ENCODE measurements at places on chromosomes 13 and 19.
A peak's percentile ranks its signal among the peaks of the same experiment; 100 is the strongest.

GRCh38 chr13:44470638-44471562 lies 97.3 kb downstream of the SERP2 start:
- H3K27ac ChIP-seq: no peak overlapping the region
- no peaks in the 10 kb centered on the region for H3K27me3 ChIP-seq
- H3K36me3 ChIP-seq: no peaks in the 10 kb centered on the region
- peaks cover 6% of the 10 kb centered on the region for H3K4me1 ChIP-seq
- H3K4me3 ChIP-seq: no peak overlapping the region
- DNase-seq: no peak

DNA sequence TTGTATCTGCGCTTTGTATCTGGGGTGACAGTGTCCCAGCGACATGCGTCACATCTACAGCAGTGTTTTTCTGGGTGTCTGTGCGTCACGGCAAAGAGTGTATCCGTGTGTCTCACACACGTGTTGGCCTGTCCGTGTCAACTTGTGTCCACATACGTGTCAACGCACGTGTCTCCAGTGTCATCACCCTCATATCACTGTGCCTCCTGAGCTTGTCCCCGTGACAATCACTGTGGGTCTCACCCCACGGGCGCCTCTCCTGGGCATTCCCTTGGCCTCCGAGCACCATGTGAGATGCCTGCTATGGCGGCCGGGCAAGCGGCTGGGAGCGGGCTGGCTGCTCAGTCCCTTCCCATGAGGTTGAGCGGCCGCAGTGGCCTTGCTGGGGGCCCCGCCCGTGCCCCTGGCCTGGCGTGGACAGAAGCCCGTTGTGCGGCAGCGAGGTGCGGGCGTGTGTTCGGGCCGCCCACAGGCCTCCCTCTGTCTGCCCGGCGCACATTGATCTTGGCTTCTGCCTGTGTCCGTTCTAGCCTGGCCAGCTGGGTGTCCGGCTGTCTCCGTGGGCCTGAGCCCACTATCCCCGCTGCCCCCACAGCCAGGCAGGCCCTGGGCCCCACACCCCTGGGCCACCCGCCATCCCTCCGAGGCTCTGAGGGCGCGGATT lies 6.4 kb downstream of the NFIX start:
- no peak for DNase-seq
- no peaks in the 10 kb centered on the region for H3K27me3 ChIP-seq
- no peak overlapping the region for H3K4me3 ChIP-seq

DNA sequence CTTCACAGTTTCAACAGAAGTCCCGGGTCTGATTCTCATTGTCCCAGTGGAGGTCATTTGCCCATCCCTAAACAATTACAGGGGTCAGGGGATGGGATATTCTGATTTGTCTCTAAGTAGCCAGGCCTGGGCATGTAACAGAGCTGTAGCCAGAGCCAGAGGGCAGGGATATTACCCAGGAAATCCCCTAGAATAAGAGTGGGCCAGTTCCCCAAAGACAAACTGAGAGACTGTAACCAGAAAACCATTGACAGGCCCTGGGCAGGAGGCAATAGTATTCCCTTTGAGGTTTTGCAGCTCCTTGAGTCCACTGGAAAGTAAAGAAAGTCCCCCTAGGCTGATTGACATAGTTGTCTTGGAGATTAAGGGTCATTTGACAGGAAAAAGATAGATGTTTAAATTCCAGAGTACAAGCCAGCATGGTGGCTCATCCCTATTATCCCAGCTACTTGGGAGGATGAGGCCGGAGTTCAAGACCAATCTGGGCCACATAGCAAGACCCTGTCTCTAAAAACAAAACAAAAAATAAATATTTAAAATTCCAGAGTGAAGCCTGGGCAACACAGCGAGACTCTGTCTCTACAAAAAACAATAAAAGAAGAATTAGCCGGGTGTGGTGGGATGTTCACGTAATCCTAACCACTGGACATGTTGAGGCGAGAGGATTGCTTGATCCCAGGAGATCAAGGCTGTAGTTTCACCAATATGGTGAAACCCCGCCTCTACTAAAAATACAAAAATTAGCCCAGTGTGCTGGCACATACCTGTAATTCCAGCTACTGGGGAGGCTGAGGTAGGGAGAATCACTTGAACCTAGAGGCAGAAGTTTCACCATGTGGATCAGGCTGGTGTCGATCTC lies 1.9 kb upstream of the SDHAF1 start:
- DNase-seq: no peak
- no peaks in the 10 kb centered on the region for H3K27me3 ChIP-seq
- no peak overlapping the region for H3K27ac ChIP-seq
- H3K4me1 ChIP-seq: peaks cover 14% of the 10 kb centered on the region
- no peaks in the 10 kb centered on the region for H3K36me3 ChIP-seq

DNA sequence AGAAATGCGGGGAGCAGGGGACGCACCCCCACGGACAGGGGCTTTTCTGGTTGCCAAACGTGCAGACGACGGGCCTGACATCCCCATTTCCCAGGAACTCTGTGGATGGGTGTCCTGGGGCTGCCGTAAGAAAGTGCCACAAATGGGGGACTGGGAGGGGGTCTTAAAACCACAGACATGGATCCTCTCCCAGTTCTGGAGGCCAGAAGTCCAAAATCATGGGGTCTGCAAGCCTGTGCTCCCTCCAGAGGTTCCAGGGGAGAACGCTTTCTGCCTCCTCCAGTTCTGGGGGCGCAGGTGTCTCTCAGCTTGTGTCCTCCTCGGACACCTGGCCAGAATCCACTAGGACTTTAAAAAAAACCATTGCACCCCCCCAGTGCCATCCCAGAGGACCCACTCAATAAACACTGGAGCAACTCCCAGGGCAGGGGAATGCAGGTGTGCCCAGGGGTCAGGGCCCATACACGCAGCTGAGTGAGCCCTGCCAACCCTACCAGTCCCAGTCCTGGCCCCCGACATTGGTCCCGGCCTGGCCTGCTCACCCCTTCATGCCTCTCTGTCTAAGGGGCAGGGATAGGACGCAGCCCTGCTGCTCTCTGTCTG lies 103.9 kb downstream of the GADD45B start:
- H3K4me3 ChIP-seq: peak overlapping the region; percentile 49
- H3K27ac ChIP-seq: peak overlapping the region; percentile 95
- peaks cover 21% of the 10 kb centered on the region for H3K4me1 ChIP-seq
- H3K36me3 ChIP-seq: no peaks in the 10 kb centered on the region
- H3K27me3 ChIP-seq: no peaks in the 10 kb centered on the region

- DNase-seq: no peak
- H3K4me1 ChIP-seq: no peaks in the 10 kb centered on the region
- no peak overlapping the region for H3K27ac ChIP-seq
- no peak overlapping the region for H3K4me3 ChIP-seq
- H3K36me3 ChIP-seq: peaks cover 8% of the 10 kb centered on the region
Observed at GRCh38 chr19:8487137-8487851, 15.1 kb downstream of the PRAM1 start.

DNA sequence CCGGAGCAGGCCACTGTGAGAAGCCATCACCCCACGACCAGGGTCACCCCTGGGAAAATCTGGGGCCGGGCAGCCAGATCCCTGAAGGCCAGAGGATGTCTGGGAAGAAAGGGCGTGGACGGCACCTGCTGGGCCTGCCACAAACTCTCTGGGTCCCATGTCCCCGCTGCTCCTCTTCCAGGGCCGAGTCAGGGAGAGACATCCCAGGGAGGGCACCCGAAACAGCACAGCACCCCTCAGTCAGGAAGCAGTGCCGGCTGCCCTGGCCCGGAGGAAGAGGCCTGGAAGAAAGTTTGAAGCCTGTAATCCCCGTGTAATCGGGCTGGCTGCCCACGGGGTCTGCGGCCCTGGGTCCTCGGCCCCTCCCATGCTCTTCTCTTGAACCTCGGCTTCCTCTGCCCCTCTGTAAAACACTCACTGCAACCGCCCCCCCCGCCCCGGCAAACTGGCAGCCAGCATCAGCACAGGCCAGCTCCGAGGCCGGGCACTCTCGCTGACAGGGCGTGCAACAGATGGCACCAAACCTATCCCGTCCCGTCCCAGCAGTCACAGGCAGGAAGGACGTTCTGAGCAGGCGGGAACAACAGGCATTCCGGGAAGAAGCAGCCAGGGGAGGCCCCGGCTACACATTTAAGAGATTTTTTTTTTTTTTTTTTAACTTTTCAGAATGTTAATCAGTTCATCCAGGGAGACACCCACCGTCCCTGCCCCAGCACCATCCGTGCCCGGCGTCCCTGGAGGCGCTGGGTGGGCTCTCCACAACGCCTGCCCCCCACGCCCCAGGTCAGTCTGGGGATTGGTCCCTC lies 1.5 kb downstream of the SBNO2 start:
- peaks cover 3% of the 10 kb centered on the region for H3K36me3 ChIP-seq
- peak overlapping the region; percentile 94 for H3K27ac ChIP-seq
- H3K27me3 ChIP-seq: no peaks in the 10 kb centered on the region
- peak overlapping the region; percentile 66 for H3K4me3 ChIP-seq

GRCh38 chr13:20567881-20568528 lies 1.0 kb downstream of the IFT88 start:
- DNase-seq: no peak
- H3K4me1 ChIP-seq: 0 out of 2 replicates have a peak, but pooled peaks cover 4% of the 10 kb centered on the region
- no peaks in the 10 kb centered on the region for H3K27me3 ChIP-seq
- peak overlapping the region; percentile 64 for H3K4me3 ChIP-seq
- H3K27ac ChIP-seq: peak overlapping the region; percentile 95

- no peak for DNase-seq
- no peaks in the 10 kb centered on the region for H3K36me3 ChIP-seq
- H3K27me3 ChIP-seq: peaks cover 4% of the 10 kb centered on the region
- no peak overlapping the region for H3K4me3 ChIP-seq
- no peak overlapping the region for H3K27ac ChIP-seq
Observed at GRCh38 chr19:51652266-51652665, 5.6 kb upstream of the SIGLEC14 start.

- H3K27ac ChIP-seq: no peak overlapping the region
- peaks cover 5% of the 10 kb centered on the region for H3K27me3 ChIP-seq
- no peak overlapping the region for H3K4me3 ChIP-seq
- no peak for DNase-seq
- H3K36me3 ChIP-seq: no peaks in the 10 kb centered on the region
- no peaks in the 10 kb centered on the region for H3K4me1 ChIP-seq
Observed at GRCh38 chr13:23985060-23985459, 87.8 kb upstream of the C1QTNF9B start.

- no peak for DNase-seq
- no peaks in the 10 kb centered on the region for H3K36me3 ChIP-seq
- H3K4me1 ChIP-seq: no peaks in the 10 kb centered on the region
Observed at GRCh38 chr13:51557875-51558612, 26.2 kb upstream of the WDFY2 start.

DNA sequence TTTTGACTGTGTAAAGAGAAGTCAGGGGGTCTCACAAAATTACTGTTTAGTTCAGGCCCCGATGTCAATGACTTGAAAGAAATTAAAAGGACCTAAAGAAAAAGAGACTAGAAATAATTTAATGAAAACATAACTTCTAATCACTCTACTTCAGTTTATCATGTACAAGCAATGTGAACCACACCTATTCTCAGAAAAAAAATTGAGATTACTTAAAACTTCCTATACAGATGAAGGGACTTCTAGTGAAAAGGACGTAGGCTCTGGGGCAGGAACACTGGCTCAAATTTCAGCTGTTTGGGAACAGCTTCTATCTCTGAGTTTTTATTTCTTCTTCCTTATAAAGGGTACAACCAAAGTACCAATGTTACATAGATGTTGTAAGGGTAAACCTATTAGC lies 38.0 kb downstream of the TPT1 start:
- no peaks in the 10 kb centered on the region for H3K4me1 ChIP-seq
- H3K27me3 ChIP-seq: no peaks in the 10 kb centered on the region
- H3K4me3 ChIP-seq: no peak overlapping the region
- no peaks in the 10 kb centered on the region for H3K36me3 ChIP-seq

GRCh38 chr13:30443957-30444404 lies 21.7 kb downstream of the UBE2L5 start:
- H3K36me3 ChIP-seq: no peaks in the 10 kb centered on the region
- 0 out of 2 replicates have a peak, but pooled peaks cover 3% of the 10 kb centered on the region for H3K4me1 ChIP-seq
- DNase-seq: no peak

DNA sequence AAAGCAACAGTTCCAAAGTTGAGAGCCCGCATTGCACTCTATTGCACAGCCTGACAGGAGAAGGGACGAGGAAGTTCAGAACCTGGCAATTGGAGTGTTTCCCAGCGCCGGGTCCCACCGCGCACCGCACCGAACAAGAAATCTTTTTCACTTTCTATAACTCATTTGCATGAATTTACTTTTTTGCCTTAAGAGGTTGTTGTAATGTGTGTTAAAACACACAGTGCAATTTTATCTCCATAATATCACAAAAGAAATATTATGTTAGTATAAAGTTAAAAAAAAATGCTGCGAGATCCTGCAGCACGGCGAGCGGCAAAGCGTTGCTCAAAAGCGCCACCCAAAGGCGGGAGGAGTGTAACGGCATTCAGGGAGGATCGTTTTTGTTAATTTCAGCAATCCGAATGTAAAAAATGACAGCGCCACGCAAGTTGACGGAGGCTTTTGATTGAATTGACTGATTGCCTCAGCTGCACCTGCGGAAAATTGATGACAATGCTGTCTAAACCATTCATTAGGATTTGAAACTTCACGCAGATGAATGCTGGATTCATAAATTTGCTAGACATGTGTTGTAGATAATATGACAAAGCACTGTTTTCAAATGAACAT lies 303.6 kb upstream of the ZNF507 start:
- H3K4me3 ChIP-seq: no peak overlapping the region
- H3K27ac ChIP-seq: no peak overlapping the region
- H3K27me3 ChIP-seq: peaks cover 63% of the 10 kb centered on the region
- H3K4me1 ChIP-seq: no peaks in the 10 kb centered on the region
- no peaks in the 10 kb centered on the region for H3K36me3 ChIP-seq
- DNase-seq: no peak

Measured in Panc1 (cell line).